ENCODE measurements at places on chromosomes 7 and 10.

- H3K36me3 ChIP-seq, result no peaks in the 10 kb centered on the region
- H3K4me1 ChIP-seq, result no peaks in the 10 kb centered on the region
- H3K27me3 ChIP-seq, result no peaks in the 10 kb centered on the region
- no peak overlapping the region for H3K4me3 ChIP-seq
These were observed 17.0 kb upstream of the BAG3 start for GRCh38 chr10:119634219-119634544.

- DNase-seq, result no peak
- peaks cover 66% of the 10 kb centered on the region for H3K4me1 ChIP-seq
- peaks cover 39% of the 10 kb centered on the region for H3K36me3 ChIP-seq
- no peak overlapping the region for H3K4me3 ChIP-seq
- H3K27me3 ChIP-seq, result peaks cover 1% of the 10 kb centered on the region
These were observed 9.4 kb downstream of the PIP4K2A start for GRCh38 chr10:22704942-22705341.

DNA sequence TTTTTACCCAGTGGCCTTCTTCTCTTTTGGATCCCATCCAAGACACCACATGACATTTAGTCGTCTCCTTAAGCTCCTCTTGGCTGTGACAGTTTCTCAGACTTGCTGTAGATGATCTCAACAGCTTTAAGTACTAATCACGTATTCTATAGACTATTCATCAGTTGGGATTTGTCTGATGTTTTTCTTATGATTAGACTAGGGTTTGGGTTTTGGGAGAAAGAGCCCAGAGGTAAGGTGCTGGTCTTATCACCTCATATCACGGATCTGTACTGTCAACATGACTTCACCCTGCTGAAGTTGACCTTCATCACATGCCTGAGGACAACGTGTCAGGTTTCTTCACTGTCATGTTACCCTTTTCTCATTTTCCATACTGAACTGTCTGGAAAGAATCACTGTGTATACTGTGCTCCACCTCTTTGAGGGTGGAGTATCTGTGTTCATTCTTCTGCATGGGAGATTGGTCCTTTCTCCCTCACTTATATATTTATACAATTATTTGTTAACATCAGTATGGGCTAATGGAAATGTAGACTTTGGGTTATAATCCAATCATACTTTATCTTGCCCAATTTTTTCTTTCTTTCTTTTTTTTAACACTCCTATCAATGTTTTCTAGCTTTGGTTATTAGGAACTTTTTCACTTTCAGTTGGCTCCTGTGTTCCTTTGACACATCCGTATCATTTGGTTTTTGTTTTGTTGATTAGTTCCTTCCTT, 6.4 kb upstream of the HKDC1 start:
- H3K4me3 ChIP-seq, result no peak overlapping the region
- H3K27ac ChIP-seq, result no peak overlapping the region
- peaks cover 8% of the 10 kb centered on the region for H3K27me3 ChIP-seq
- H3K36me3 ChIP-seq, result peaks cover 4% of the 10 kb centered on the region
- DNase-seq, result no peak
- H3K4me1 ChIP-seq, result peaks cover 21% of the 10 kb centered on the region

DNA sequence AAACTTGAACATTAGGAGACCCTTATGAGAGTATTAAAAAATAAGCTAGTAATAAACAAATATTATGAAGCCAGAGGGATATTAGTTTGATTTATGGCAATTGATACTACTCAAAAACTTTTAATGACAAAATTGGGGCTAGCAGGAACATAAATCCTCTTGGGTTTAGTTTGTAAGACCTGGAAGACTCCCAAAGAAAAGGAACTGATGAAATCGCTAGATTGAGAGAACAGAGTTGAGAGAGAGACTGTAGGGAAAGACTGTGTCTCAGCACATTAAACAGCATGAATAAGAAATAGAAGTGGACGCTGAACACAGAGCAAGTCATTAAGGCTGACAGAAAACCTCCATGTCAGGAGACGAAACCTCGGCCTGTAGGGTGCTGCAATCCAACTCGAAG, 56.4 kb downstream of the ICA1 start:
- H3K27ac ChIP-seq, result no peak overlapping the region
- H3K4me3 ChIP-seq, result no peak overlapping the region
- no peaks in the 10 kb centered on the region for H3K27me3 ChIP-seq
- DNase-seq, result no peak
- peaks cover 7% of the 10 kb centered on the region for H3K36me3 ChIP-seq

DNA sequence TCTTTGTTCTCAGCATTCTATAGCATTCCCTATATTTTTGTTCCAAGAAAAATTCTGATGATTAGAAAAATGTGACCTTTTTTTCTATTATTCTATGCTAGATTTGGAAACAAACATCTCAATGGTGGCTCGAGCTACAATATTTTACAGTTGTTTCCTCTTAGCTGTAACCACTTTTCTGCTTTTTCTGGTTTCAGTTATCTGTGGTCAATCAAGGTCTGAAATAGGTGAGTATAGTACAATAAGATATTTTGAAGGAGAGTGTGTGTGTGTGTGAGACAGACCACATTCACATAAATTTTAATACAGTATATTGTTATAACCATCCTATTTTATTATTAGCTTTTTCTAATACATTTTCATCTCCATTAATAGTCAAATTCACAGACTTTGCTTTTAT, 564.5 kb upstream of the GHITM start:
- H3K4me3 ChIP-seq, result no peak overlapping the region
- no peak overlapping the region for H3K27ac ChIP-seq
- no peaks in the 10 kb centered on the region for H3K36me3 ChIP-seq
- no peak for DNase-seq
- H3K4me1 ChIP-seq, result no peaks in the 10 kb centered on the region

GRCh38 chr10:132158823-132159222, 27.9 kb upstream of the DPYSL4 start:
- peaks cover 13% of the 10 kb centered on the region for H3K27me3 ChIP-seq
- peaks cover 9% of the 10 kb centered on the region for H3K4me1 ChIP-seq

DNA sequence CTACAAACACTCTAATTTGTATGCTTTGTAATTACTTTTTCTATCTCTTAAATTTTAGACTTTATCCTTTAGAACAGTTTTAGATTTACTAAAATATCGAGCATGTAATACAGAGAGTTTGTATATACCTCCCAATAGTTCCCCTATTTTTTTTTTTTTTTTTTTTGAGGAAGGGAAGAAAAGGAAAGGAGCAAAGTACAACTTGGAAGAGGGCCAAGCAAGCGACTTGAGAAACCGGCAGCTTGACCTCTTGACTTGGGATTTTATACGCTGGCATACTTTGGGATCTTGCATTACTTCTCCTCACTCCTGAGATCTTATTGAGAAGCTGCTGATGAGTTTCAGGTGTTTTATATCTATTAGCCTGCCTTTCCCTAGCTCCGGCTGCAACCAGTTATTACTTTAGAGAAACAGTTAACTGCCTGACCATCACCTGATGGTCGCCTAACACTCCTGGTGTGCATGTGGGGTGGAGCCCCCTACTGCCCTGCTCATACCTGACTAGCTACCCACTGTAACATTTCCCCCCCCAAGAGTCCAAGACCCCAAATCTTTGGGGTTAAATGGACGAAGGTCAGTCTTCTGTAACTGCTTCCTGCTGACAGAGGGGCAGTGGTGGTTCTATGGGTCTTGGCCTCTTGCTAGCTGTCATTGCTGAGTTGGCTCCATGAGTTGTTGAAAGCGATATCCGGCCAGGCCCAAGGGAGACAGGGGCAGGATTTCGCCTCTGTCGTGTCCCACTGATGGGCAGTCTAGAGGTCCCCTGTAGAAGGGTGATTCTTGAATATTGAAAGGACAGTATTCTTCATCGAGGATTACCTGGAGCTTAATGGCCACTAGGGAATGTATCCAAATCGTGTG, 28.5 kb downstream of the MKLN1 start:
- no peak overlapping the region for H3K4me3 ChIP-seq
- H3K27me3 ChIP-seq, result peaks cover 2% of the 10 kb centered on the region
- H3K27ac ChIP-seq, result no peak overlapping the region
- H3K4me1 ChIP-seq, result peaks cover 42% of the 10 kb centered on the region
- H3K36me3 ChIP-seq, result no peaks in the 10 kb centered on the region
- no peak for DNase-seq

All from endothelial cell (in vitro differentiated cells).